ENCODE measurements at places on chromosomes 12 and 14.

DNA sequence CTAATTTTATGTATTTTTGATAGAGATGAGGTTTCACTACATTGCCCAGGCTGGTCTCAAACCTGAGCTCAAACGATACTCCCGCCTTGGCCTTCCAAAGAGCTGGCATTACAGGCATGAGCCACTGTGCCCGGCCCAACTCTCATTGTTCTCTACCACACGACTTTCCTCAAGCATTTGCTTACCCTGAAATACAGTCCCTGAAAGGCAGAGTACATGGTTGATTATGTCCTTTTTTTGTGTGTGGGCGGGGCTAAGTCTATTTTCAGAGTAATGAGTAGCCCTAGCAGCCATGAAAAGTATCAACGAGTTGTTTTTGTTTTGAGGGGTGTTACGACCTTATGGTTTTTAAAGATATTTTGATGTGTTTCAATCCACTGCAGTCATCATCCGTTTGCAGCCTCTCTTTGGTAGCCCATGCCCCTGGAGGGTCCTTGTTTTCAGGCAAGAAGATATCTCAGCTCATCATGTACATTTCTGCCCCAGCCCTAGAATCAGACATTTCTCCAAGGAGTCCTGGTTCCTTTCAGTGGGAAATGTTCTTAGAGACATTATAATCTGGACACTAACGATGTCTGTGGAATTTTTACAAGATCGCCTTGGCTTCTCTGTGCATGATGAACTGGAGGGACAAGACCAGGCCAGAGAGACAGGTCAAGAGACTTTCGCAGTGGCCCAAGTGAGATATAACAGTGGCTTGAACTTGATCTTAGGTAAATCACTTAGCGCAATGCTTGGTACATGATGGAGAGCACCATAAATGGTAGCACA is 8.7 kb downstream of the ACACB start:
- no peak for DNase-seq

DNA sequence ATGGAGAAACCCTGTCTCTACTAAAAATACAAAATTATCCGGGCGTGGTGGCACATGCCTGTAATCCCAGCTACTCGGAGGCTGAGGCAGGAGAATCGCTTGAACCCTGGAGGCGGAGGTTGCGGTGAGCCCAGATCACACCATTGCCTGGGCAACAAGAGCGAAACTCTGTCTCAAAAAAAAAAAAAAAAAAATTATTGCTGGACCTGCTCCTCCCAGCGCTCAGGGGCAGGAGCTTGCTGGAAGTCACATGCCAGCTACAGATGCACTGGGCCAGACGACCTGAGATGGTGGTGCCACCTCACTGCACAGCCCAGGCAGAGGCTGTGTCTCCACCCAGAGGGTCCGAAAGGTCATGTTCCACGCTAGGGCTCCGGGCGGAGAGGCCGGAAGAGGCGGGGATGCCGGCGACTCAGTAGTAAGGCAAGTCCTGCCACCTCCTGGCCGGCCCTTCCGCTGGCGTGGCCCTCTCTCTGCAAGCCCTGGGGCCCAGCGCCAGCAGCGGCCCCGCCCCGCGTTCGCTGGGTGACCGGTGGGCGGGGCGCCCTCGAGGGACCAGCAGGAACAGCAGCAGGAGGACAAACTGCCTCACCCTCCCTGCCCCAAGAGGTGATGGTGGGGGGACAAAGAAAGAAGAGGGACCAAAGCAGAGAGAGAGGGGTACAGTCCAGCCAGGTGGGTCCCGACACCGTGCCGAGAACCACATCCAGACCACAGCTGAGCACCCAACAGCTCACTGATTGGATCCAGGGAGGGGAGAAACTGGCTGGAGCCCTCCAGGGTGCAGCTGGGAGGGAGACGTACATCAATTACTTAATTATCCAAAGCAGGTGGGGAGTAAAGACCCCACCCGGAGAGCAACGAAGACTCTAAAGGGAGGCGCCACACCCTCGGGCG is 3.6 kb upstream of the RHOF start:
- DNase-seq, result no peak

DNA sequence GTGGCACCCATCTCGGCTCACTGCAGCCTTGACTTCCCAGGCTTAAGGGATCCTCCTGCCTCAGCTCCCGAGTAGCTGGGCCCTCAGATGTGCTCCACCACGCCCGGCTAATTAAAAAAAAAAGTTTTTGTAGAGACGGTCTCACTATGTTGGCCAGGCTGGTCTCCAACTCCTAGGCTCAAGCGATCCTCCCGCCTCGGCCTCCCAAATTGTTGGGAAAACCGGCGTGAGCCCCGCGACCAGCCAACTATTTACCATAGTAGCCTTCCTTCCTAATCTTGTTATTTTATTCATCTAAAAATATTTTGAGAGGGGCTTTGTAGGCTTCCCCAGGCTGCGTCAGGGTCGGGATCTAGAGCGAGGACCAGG is 25.4 kb upstream of the YY1 start:
- DNase-seq, result no peak

DNA sequence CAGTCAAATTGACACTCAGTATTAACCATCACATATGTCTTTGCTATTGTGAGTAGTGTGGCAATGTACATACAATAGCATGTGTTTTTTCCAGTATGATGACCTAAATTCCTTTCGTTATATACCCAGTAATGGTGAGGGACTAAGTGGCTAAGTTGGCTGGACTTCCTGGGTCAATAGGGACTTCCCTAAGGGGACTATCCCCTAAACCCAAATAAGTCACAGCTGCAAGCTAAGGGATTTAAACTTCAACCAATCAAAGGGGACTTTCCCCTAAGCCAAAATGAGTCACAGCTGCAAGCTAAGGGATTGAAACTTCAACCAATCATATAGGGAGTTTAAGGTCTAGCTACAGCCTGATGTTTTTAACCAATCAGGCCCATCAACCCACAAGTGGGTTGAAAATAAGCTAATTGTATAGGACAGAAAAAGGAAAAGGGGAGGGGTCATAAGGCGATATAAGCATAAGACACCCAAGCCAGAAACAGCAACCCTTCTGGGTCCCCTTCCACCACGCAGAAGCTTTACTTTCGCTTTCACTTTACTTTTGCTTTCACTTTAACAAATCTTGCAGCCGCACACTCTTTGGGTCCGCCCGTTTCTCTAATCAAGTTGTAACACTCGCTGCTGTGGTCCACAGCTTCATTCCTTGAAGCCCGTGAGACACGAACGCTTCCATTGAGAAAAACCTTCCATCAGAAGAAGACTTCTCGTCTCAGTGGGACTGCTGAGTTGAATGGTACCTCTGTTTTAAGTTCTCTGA is 404.4 kb downstream of the FLRT2 start:
- no peak for DNase-seq

GRCh38 chr14:28059254-28059653 is 707.3 kb upstream of the FOXG1 start:
- DNase-seq, result no peak

DNA sequence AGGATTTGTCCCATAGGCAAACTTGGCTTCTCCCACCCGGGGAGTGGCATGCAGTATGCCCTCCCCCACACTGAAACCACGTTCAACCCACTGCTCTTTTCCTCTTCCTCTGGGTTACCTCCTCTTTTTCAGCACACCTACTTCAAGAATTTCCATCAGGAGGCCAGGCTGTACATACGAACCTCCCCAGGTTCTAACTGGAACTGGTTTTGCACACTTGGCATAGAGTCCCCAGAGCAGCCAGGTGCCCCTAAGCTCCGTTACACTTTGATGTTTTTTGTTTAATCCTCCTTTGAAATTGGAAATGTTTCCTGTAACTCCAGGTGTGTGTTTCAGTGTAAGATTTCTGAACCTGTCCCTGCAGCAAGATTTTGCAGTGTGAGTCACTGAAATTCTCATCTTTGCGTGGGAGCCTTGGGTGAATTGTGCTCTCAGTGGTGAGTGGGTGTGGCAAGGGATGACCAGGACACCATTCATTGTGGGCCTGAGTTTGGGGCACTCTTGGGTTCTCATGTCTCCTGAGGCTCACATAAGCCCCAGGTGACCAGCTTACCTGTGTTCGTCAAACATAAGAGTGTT is 18.2 kb downstream of the CD9 start:
- DNase-seq, result no peak

- no peak for DNase-seq
These were observed 10.8 kb upstream of the KRT8 start for GRCh38 chr12:52915637-52916036.

- DNase-seq, result no peak
These were observed 1.4 kb downstream of the TNS2 start for GRCh38 chr12:53051058-53051880.

DNA sequence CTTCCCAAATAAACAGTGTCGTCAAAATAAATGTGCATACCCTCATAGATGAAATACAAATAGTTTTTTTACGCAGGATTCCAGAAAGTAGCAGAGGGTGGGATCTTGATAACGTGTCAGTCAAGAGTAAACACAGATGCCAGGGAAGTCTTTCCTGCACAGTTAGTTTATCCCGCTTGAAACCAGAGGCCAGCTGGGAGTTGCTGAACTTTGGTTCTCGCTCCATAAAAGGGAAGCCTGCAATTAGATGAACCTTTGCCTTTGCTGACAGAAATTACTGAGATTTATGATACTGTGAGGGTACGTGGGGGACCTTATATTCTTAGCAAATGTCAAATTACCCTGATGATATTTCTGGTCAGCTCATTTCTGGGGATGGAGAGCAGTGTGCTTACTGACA is 18.9 kb downstream of the FAR2 start:
- DNase-seq, result no peak

DNA sequence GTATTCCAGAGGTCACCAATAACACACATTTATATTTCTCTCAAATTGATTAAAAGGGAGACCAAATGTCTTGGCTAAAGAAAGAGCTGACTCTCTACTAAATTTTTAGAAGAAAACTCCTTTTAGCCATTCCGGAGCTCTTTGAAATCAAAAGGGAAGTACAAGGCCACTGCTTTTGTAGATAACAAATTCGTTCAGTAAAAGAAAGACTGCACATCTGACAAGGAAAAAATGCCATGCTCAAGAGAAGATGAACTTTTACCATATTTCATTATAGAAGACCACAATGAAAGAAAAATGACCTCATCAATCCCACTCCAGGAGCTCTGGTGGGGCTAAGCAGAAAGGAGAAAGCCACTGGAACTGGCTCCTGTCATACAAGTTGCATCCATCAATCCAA is 57.6 kb downstream of the SPTSSA start:
- no peak for DNase-seq

DNA sequence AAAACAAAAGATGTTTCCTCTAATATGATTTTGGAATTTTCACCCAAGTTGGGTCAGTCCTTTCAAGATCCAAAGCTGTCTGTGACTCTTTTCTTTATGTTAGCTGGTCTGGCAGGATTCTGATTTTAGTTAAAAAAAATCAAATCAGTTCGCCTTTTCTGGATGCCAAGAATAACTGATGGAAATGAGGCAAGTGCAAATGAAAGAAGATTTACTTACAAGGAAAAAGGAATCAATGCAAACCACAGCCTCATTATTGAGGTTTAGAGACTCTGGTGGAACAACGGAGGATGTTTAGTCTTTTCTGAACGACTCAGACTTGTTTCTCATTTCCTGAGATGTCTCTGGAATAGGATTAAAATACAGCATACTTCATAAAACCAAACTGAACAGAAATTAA is 117.0 kb upstream of the DYRK2 start:
- DNase-seq, result no peak

DNA sequence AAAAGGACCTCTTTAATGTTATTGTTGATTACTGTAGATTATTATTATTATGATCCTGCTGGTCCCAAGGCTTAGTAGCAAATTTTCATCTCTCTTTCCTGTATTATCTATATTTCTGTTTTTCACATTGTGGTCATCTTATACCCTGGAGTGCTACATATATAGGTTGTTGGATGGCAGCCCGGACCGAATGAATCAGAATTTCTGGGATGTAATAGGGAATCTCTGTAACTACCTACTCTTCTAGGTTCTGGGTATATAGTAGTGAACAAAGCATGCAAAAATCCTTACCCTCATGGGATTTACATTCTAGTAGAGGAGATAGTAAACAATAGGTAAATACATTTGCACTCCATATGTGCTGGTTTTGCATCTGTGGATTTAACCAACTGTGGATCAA is 31.4 kb downstream of the NUBPL start:
- DNase-seq, result no peak

DNA sequence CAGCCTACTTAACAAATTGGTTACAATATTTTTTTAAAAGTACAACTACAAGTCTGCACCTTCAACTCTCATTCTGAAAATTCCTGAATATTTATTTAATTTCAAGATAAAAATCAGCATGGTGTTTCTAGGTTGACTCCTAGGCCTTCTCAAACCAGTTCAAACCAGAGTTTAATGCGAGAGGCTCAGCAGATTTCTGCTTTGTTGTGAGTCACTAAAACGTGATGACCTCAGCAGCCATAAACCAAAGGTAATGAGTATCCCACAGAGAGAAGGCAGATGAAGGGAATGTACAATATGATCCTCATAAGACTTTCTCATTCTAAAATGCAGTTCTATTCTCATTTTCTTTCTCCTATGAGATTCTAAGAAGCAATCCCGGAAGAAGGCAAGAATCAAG is 1.5 kb downstream of the PRDM4 start:
- no peak for DNase-seq
